ENCODE measurements at places on chromosomes 12 and 14. TPM values are rescaled to one million over a fixed set of nuclear protein-coding genes. Genes with fewer than 3 reads are reported as not detected.

The DHRS2 gene
- total RNA-seq, result 1.2 TPM

The TAS2R13 gene
- 0.13 TPM for total RNA-seq

GRCh38 chr12:95731519-95731958, 59.0 kb downstream of the NTN4 start:
- no peak for DNase-seq

The OTOGL gene
- total RNA-seq, result 0.50 TPM

The SOAT2 gene
- not detected for total RNA-seq
